SW 1271 (cell line): ENCODE measurements at places on chromosomes 11 and 22.

- DNase-seq = no peak
Measured at GRCh38 chr11:47317064-47317828, 35.3 kb downstream of the MYBPC3 start.

DNA sequence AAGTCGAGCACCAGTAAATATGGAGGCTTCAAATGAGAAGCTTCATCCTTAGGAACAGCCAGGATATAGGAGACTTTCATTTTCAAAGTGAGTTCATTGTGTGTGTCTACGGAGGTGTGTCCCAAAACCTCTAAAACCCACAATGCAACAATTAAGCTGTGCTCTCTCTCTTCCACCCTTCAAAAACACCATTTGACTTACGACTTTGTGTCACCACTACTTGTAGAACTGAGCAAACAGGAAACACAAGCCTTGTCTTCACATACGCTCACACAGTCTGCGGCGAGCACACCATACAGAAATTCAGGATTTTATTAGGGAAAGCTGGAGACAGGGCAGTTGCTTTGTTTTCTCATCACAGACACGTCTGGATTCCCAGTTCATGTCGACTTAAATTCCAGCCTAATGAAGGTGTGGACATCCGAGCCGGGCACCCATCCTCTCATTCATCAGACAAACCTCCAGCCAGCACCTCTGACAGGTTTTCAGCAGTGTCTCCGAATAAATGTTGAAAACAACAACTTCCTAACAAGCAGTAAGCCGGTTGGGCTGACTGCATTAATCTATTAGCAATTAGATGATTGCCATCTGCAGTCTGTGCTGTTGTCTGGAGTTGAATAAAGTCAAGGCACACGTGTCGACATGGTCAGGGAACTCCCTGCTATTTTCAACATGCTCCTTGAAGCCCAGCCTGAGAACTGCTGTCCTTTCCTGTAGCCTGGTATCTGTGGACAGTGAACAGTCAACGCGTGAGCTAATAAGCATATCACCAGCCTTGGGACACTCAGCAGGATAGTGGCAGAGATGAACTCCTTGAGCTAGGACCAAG is 1411.1 kb downstream of the BRD1 start:
- no peak for DNase-seq

DNA sequence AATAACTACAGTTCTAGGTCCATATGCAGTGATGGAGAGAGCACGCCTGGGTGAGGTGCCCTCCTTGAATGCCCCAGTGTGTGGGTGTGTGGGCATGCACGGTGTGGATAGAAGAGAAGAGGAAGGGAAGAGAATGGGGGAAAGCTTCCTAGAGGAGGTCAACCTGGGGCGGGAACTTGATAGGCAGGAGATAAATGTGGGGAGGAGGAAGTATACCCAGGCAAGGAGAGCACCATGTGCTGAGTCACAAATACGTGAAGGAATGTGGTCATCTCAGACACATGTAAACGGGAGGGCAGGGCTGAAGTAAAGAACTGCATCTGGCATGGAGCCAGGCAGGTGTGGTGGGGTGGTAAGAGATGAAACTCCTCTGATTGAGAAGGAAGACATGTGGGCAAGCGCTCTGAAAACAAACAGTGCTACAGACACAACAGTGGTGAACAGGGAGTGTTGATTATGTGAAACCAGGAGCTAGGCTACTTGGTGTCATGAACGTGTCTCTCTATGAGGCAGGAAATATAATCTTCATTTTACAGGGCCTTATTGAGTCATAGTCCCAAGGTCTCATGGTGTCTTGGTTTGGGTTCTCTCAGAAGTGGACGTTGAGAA is 61.5 kb upstream of the EED start:
- DNase-seq = no peak

- DNase-seq = no peak
Measured at GRCh38 chr11:86570020-86570419, 102.4 kb downstream of the ME3 start.

DNA sequence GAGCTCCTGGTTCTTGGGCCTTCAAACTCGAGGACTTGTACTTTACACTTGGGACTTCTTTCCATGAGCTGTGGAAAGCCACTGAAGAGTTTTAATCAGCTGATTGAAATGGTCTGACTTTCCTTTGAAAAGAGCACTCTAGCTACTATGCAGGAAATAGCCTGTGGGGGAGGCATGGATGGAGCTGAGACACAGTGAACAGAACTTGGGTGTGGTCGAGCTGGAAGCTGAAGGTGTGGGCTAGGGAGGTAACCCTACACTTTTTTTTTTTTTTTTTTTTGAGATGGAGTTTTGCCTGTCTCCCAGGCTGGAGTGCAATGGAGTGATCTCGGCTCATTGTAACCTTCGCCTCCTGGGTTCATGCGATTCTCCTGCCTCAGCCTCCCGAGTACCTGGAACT is 17.5 kb upstream of the CAPRIN1 start:
- no peak for DNase-seq

DNA sequence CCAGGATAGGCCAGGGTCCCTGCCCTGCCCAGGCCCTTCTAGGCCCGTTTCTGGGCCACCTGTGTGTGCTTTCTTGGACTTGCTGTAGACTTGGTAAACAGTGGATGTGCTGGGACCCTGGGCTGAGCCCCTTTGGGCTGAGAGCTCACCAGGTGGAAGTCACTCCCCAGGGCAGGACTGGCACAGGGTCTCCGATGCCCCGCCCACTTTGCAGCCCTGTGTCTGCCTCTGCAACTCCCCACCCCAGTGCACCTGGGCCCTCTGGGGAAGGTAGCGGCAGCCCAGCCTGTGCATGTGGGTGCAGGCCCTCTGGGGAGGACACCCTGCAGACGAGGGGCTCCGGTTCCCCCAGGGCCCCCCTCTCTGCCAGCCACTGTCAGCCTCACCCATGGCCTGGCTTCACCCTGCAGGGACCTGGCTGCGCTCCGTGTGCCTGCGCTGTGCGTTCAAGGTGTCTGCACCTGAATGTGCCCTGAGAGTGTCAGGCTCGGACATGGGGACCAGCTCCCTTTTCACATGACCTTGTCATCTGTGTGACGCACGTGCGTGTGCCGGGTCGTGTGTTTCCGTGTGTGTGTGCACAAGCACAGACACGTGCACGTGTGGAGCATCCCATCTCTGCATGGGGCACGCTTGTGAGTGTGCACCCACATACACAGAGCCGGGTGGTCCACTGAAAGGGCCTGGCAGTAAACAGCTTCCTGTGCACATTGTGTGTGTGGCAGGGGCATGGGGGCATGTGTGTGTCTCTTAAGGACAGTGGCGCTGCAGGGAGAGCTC is 118.5 kb downstream of the KCNQ1OT1 start:
- no peak for DNase-seq

- no peak for DNase-seq
Measured at GRCh38 chr11:66934950-66935779, 23.0 kb downstream of the PC start.

DNA sequence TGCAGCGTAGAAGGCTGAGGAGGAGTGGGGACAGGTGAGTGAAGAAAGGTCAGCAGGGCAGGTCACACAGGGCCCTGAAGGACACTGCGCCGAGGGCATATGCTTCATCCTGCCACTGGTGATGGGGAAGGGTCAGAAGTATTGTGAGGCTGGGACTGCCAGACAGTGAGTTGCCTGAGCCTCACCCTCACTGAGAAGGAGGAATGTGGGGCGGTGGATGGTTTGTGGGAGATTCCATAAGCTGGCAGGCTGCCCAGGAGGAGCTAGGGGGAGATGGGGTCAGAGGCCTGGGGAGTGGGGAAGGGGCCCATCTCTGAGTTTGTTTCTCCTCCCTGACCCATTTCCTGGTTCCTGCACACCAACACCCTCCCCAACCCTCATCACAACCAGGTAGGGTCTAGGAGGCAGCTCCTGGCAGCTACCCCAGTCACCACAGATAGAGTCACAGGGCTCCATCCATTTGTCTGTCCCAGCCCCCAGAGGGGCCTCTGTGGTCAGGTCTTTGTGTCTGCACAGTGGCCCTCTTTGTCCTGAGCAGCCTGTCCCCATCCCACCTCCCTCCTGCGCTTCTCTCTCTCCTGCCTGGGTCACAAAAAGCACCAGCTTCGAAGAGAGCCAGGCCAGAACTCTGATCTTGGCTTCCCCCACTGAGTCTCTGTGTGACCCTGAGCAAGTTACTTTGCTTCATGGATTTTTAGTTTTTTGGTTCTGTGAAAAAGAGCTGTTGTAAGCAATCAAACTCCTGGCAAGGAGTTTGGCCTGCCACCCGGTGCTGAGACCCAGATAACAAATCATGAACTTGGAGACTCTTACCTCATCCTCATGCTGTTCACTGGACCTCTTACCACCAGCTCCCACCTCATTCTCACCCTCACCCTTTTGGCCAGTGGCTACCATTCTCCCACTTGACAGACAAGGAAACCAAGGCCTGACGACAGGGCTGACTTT is 4.6 kb upstream of the P2RY2 start:
- DNase-seq = no peak
